ENCODE measurements at places on chromosomes 2 and 18. TPM values are rescaled to one million over a fixed set of nuclear protein-coding genes. Genes with fewer than 3 reads are reported as not detected.

HMSD gene
- total RNA-seq = 0.40 TPM

MSTN gene
- total RNA-seq = not detected

TMEM237 gene
- total RNA-seq = 32.8 TPM

SALL3 gene
- total RNA-seq = not detected

SERPINB13 gene
- not detected for total RNA-seq

ACKR3 gene
- 0.86 TPM for total RNA-seq

DNA sequence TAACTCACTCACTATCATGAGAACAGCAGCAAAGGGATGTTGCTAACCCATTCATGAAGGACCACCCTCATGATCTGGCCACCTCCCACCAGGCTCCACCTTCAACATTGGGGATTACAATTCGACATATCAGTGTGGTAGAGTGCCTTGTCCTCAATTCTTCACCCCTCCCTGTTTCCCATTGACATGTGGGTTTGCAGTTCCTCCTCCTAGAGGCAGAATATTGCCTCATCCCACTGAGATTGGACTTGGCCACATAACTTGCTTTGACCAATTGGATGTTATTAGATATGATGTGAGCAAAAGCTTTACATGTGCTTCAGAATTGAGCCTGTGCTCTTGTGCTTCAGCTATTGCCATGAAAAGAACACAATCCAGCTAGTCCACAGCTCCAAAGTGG is 217.0 kb upstream of the CXCR4 start:
- H3K4me1 ChIP-seq = no peaks in the 10 kb centered on the region
- H3K36me3 ChIP-seq = no peaks in the 10 kb centered on the region
- H3K27me3 ChIP-seq = 0 out of 2 replicates have a peak, but pooled peaks cover 3% of the 10 kb centered on the region
- H3K27ac ChIP-seq = no peak overlapping the region
- H3K4me3 ChIP-seq = no peak overlapping the region

DNA sequence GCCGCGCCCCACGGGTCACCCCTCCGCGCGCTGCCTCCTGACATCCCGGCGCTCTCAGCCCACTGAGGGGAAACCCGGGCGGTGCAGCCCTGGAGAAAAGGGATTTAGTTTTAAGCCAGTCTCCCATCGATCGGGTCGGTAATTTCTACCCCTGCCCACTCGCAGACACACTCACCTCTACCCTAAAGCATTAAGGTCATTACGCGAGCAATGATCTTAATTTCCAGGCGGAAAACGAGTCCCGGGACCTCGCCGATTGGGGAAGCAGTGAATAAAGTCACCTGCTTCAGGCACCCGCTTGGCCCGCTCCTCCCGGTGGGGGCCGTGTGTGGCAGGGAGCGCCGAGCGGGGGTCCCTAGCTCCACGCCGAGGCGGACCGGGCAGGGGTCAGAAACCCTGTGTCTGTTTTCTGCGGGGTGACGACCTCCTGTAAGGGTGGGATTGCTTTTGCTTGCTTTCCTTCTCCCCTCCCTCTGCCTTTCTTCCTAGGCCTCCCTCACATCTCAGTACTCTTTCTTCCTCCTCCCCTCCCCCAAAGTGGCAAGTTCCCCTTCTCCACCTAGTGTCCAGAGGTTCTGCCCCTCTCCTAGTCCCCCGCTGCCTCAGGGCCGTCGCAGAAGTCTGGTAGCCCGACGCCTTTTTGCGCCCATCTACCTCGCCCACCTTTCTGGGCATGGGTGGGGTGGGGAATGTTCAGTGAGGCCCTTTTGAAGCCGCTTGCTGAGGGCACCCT is 142.6 kb downstream of the MEIS1 start:
- H3K27me3 ChIP-seq = peaks cover 61% of the 10 kb centered on the region
- no peak overlapping the region for H3K27ac ChIP-seq
- H3K36me3 ChIP-seq = no peaks in the 10 kb centered on the region
- H3K4me1 ChIP-seq = peaks cover 17% of the 10 kb centered on the region
- H3K4me3 ChIP-seq = peak overlapping the region; percentile 76
- DNase-seq = no peak

DNA sequence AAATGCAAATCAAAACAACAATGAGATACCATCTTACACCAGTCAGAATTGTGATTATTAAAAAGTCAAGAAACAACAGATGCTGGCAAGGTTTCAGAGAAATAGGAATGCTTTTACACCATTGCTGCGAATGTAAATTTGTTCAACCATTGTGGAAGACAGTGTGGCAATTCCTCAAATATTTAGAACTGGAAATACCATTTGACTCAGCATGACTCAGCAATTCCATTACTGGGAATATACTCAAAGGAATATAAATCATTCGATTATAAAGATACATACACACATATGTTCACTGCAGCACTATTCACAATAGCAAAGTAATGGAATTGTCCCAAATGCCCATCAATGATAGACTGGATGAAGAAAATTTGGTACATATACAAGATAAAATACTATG is 516.7 kb downstream of the ERBB4 start:
- peaks cover 11% of the 10 kb centered on the region for H3K4me1 ChIP-seq
- no peaks in the 10 kb centered on the region for H3K36me3 ChIP-seq
- H3K27ac ChIP-seq = peak overlapping the region; percentile 51
- DNase-seq = peak; percentile 93

- DNase-seq = peak; percentile 8
- H3K4me1 ChIP-seq = no peaks in the 10 kb centered on the region
- H3K27me3 ChIP-seq = peaks cover 7% of the 10 kb centered on the region
- no peaks in the 10 kb centered on the region for H3K36me3 ChIP-seq
Measured at GRCh38 chr2:168935810-168936581, 34.9 kb downstream of the G6PC2 start.

DNA sequence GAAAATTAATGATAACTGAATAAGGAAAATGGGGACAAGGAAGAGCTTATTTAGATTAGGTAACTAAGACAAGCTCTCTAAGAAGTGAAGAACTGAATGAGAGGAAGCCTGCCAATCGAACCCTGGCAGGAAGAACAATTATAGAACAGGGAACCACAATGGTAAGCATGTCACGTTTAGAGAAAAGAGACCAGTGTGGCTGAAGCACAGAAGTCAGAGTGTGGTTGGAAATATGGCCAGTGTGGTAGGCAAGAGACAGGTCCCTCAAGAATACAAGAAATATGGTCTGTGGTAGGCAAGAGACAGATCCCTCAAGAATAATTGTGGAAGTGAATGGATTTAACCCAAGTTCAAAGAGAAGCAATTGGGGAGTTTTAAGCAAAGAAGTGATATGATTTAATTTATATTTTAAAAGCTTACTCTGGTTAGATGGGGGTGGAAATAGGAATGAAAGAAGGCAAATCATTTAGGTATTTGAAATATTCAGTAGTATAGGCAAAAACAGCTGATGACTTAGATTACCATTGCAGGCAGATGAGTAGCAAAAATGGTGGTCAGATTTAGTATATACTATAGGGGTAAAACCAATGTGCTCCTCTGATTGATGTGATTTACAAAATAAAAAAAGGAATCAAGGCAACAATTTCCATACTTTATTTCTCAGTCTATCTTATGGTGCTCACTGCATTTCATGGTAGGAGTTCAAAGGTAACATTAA is 38.8 kb upstream of the ERMN start:
- H3K4me3 ChIP-seq = no peak overlapping the region
- H3K4me1 ChIP-seq = no peaks in the 10 kb centered on the region

DNA sequence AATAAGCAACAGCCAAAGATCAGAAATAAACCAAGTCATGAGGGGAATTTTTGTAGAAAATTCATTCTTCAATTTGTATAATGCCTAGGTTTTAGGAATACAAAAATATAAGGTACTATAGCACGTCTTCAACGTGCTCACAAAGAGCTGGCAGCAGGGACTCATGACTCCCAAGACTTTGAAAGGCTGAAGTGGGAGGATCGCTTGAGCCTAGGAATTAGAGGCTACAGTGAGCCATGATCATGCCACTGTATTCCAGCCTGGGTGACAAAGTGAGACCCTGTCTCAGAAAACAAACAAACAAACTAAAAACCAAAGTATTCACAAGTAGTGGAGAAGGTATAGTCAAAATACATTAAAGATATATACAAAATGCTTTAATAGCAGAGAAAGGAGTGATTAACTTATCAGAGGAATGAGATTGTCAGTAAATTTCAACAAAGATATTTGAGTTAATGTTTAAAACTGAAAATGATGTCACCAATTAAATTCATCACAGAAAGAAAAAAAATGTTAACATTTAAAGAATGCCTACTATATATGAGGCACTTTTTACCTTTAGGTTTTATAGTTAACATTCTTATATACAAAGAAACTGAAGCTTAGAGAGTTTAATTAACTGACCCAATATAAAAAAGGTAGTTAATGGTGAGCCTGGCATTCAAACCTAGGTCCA is 3.2 kb downstream of the WDR33 start:
- H3K4me1 ChIP-seq = peaks cover 20% of the 10 kb centered on the region
- H3K27ac ChIP-seq = no peak overlapping the region
- no peaks in the 10 kb centered on the region for H3K36me3 ChIP-seq
- DNase-seq = peak; percentile 27
- H3K4me3 ChIP-seq = peak overlapping the region; percentile 47

DNA sequence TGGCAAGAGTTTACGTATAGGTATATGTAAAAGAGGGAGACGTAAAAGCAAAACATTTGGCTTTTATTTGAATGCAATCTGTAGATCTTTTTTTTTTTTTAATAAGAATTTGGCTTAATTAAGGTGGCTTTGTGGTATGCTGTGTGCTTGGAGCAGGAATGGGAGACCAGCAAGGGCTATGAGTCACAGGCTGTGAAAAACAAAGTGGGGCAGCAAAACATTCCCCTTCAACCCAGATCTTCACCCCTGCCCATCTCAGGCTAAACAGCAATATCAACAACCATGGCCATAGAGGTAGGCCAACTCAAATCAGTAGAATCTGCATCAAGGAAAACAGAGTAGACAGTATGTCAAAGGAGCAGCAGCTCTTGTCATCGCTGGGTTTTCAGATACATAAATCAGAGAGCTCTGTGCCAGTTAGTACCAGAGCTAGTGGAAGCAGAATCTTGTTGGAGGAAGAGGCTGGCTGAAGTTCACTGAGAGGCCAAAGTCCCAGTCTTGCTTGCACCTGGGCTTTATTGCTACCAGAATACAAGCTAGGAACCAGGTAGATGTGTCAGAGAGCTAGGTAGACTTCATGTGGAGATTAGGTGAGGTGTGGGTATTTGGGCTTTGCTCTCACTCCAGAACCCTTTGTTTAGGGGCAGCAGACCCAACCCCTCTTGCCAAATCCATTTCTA is 191.5 kb upstream of the FANCL start:
- no peak overlapping the region for H3K4me3 ChIP-seq
- peaks cover 12% of the 10 kb centered on the region for H3K4me1 ChIP-seq
- no peak for DNase-seq
- no peaks in the 10 kb centered on the region for H3K36me3 ChIP-seq

DNA sequence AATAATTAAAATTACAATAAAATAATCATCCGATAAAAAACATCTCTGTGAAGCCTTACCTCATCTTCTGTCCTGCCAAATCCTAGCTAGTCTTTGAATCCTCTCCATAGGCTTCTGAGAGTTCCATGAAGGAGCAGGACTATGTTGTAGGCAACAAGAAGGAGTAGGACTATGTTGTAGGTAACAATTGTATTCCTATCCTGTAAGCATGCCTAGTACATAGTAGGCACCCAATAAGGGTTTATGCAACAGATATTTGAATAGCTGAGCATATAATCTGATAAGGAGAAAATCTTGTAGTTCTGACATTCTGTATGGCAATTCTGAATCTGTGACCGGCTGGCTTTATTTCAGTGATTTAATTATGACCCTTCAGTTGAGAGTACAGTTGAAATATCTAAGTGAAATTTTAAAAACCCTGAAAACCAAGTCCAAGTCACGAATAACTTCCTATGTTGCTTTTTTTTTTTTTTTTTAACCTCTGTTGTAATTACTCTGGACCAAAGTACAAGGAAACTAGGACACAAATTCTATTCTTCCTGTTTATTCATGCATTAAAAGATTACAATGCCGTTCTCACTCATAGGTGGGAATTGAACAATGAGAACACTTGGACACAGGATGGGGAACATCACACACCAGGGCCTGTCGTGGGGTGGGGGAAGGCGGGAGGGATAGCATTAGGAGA is 27.8 kb downstream of the VWA3B start:
- H3K27ac ChIP-seq = no peak overlapping the region
- no peaks in the 10 kb centered on the region for H3K36me3 ChIP-seq
- H3K27me3 ChIP-seq = no peaks in the 10 kb centered on the region

- no peaks in the 10 kb centered on the region for H3K27me3 ChIP-seq
- no peak overlapping the region for H3K27ac ChIP-seq
- H3K4me1 ChIP-seq = no peaks in the 10 kb centered on the region
Measured at GRCh38 chr2:21804151-21804550, 680.4 kb downstream of the TDRD15 start.
